Peyer's patch (tissue), 4 donors: ENCODE measurements at places on chromosomes 16 and 17. TPM values are rescaled to one million over a fixed set of nuclear protein-coding genes. Genes with fewer than 3 reads are reported as not detected.
A peak's percentile ranks its signal among the peaks of the same experiment; 100 is the strongest.

- no peak overlapping the region for H3K27ac ChIP-seq
- H3K27me3 ChIP-seq: no peaks in the 10 kb centered on the region
- H3K4me3 ChIP-seq: no peak overlapping the region
- no peaks in the 10 kb centered on the region for H3K36me3 ChIP-seq
Measured at GRCh38 chr17:62707425-62707739, 79.9 kb downstream of the MRC2 start.

DNA sequence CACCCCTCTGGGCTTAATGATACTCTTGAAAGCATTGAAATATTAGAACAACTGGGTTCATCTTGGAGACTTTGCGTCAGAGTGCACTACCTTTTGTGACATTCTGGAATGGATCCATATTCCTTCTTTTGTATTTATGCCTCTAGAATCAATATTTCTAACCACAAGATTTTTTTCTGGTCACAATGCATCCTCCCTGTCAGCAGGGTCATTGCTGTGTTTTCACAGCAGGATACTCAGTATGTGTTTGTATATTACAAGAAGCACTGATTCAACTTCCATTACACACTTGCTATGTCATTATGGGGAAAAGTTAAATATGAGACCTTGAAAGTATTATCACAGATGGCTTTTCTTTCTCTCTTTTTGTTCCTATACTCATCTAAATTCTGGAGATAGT, 370.0 kb downstream of the HS3ST3B1 start:
- no peaks in the 10 kb centered on the region for H3K36me3 ChIP-seq
- H3K27ac ChIP-seq: no peak overlapping the region
- no peaks in the 10 kb centered on the region for H3K4me1 ChIP-seq
- no peaks in the 10 kb centered on the region for H3K27me3 ChIP-seq

GRCh38 chr17:30790279-30790678, 34.2 kb downstream of the CRLF3 start:
- no peaks in the 10 kb centered on the region for H3K4me1 ChIP-seq
- H3K27me3 ChIP-seq: no peaks in the 10 kb centered on the region

GRCh38 chr17:11598274-11599221, at the start of gene DNAH9:
DNAH9 (plus strand) TSS chr17:11598470; CDS start chr17:11598499, 29 bp downstream.
- H3K4me1 ChIP-seq: peaks cover 11% of the 10 kb centered on the region
- H3K27me3 ChIP-seq: no peaks in the 10 kb centered on the region
- H3K36me3 ChIP-seq: no peaks in the 10 kb centered on the region
- peak within 1 kb of the TSS; percentile 50 for H3K4me3 ChIP-seq
- DNase-seq: peak; percentile 95
- H3K27ac ChIP-seq: peak within 1 kb of the TSS; percentile 46

GRCh38 chr17:74737299-74738050, 419 bp downstream of the RAB37 start:
- H3K27me3 ChIP-seq: no peaks in the 10 kb centered on the region
- DNase-seq: peak; percentile 58
- peak overlapping the region; percentile 39 for H3K27ac ChIP-seq
- no peaks in the 10 kb centered on the region for H3K36me3 ChIP-seq
- peaks cover 16% of the 10 kb centered on the region for H3K4me1 ChIP-seq

TSNAXIP1 gene
- 0.35 TPM for total RNA-seq

DNA sequence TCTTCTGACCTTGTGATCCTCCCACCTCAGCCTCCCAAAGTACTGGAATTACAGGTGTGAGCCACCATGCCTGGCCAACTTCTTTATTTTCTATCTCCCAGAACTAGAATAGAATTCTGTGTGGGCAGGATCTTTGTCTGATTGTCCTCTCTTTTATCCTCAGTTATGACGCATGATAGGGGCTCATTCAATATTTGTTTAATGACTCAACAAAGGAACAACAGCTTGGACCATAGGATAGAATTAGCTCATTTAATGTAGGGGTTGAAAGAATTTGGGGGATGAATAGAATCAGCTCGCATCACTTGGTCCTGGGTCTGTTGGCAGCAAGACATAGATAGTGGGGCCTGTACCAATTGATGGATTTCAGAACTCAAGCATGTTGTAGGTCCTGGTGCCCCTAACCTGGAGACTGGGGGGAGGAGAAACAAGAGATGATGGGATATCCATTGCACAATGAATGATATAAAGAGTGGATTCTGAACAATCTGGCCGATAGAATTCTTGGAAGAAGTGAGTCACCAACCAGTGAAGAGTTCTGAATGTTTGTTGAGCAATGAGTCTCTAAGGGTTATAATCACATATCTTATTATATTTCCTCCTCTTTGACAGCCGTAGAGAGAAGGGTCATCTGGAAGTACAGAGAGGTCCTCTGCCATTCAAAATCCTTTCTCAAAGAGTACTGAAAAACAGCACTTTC, 250.2 kb downstream of the HS3ST4 start:
- H3K4me1 ChIP-seq: no peaks in the 10 kb centered on the region
- H3K36me3 ChIP-seq: no peaks in the 10 kb centered on the region
- H3K27me3 ChIP-seq: no peaks in the 10 kb centered on the region
- H3K27ac ChIP-seq: no peak overlapping the region

GRCh38 chr16:66451548-66451947, 24.5 kb downstream of the BEAN1 start:
- H3K4me3 ChIP-seq: no peak overlapping the region
- H3K27me3 ChIP-seq: no peaks in the 10 kb centered on the region
- no peak for DNase-seq
- no peaks in the 10 kb centered on the region for H3K4me1 ChIP-seq
- H3K36me3 ChIP-seq: no peaks in the 10 kb centered on the region

GRCh38 chr17:79473876-79474440, 136.9 kb downstream of the RBFOX3 start:
- H3K4me3 ChIP-seq: no peak overlapping the region
- no peaks in the 10 kb centered on the region for H3K27me3 ChIP-seq

DNA sequence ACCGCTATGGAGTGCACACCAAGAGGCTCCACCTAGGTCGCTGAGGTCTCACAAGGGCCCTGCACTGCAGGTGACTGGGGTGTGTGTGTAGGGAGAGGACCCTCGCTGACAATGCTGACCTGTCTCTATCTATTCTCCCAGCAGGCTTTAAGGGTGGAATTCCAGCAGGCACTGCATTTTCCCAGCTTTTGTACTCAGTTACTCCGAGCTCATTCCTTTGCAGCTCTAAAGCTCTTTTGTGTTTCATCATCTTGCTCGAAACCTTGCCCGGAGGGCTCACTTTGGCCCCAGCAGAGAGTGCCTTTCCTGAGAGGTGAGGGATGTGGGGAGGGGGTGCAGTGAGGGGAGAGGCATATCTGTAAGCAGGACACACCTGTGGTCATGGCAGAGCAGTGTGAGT, 39.3 kb downstream of the SMPD3 start:
- no peaks in the 10 kb centered on the region for H3K36me3 ChIP-seq
- DNase-seq: peak; percentile 12
- H3K27me3 ChIP-seq: no peaks in the 10 kb centered on the region
- no peak overlapping the region for H3K27ac ChIP-seq

NQO1 gene
- 115 TPM for total RNA-seq

GRCh38 chr16:79217375-79218011, 383.0 kb downstream of the MAF start:
- no peaks in the 10 kb centered on the region for H3K36me3 ChIP-seq
- no peak overlapping the region for H3K4me3 ChIP-seq
- no peak overlapping the region for H3K27ac ChIP-seq
- peaks cover 3% of the 10 kb centered on the region for H3K4me1 ChIP-seq
- DNase-seq: no peak

MT1A gene
- 102 TPM for total RNA-seq

GRCh38 chr16:79599837-79600637, 500 bp downstream of the MAF start:
- no peaks in the 10 kb centered on the region for H3K36me3 ChIP-seq
- H3K27ac ChIP-seq: peak overlapping the region; percentile 96
- no peaks in the 10 kb centered on the region for H3K27me3 ChIP-seq

GRCh38 chr17:74981979-74982662, 5.3 kb upstream of the CDR2L start:
- H3K27me3 ChIP-seq: no peaks in the 10 kb centered on the region
- H3K4me3 ChIP-seq: peak overlapping the region; percentile 62
- peak; percentile 69 for DNase-seq
- H3K4me1 ChIP-seq: peaks cover 12% of the 10 kb centered on the region

TNFSF12 gene
- 20.2 TPM for total RNA-seq

DNA sequence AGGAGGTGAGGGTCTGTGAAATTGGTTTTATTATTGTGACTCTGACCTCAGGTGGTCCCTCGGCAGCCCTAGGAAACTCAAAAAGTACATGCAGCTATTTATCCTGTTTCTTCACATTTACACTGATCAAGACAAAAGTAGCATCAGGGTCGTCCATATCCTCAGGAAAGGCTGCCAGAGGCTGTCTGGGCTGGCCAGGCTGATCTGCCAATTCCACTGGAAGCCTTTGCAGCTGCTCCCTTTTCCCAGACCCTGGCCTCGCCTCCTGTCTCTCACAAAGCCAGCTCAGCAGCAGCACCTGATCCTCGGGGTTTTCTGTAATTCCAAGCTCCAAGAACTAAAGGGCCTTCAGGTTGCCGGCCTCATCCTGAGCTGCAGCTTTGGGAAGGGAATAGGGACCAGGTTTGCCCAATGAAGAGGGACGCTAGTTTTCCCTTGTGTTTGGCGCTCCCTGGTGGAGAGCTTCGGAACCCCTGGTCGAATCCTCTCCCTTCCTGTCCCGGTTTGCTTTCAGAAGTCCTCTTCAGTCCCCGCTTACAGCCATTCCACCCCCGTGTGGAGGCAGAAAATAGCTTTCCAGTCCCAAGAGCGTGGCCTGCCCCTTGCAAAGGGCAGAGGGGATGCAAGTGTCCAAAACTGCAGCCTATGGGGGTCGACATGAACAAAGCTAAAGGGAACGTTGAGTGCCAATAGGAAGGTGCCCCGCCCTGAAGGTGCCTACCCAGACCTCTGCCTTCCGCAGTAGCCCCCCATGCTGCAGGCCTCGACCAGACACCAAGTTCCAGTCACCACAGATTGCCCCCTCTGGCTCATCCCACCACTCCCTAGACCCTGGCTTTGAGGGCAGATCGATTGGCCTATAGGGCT, 13.4 kb downstream of the MFSD6L start:
- H3K4me3 ChIP-seq: no peak overlapping the region
- H3K4me1 ChIP-seq: no peaks in the 10 kb centered on the region
- H3K27ac ChIP-seq: no peak overlapping the region
- peak; percentile 85 for DNase-seq

DNA sequence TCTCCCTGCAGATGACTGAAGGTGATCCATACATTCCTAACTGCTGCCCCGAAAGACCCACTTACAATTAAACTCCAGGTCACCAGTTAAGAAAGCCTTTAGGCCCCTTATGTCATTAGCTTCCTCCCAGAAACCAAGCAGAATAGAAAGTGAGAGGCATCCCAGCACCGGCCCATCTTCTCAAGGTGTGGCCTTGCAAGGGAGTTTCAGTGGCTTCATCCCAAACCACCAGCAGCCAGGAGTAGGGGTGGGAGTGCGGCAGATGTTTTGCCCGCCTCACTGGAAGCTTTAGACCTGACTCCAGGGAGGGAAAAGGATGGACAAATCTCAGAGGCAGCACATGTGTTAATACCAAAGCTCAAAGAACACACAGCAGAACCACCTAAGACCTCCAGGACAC, 5.1 kb downstream of the ZFHX3 start:
- H3K4me1 ChIP-seq: peaks cover 27% of the 10 kb centered on the region
- H3K27me3 ChIP-seq: no peaks in the 10 kb centered on the region
- DNase-seq: no peak
- no peak overlapping the region for H3K27ac ChIP-seq
- H3K4me3 ChIP-seq: no peak overlapping the region

- no peaks in the 10 kb centered on the region for H3K36me3 ChIP-seq
- peak; percentile 83 for DNase-seq
- H3K27me3 ChIP-seq: no peaks in the 10 kb centered on the region
- H3K4me3 ChIP-seq: no peak overlapping the region
- H3K27ac ChIP-seq: peak overlapping the region; percentile 47
- H3K4me1 ChIP-seq: peaks cover 60% of the 10 kb centered on the region
Measured at GRCh38 chr17:57902800-57903759, 52.1 kb downstream of the CUEDC1 start.

SLFN5 gene
- total RNA-seq: 14.7 TPM

ST6GALNAC1 gene
- total RNA-seq: 106 TPM

FTSJ3 gene
- 19.6 TPM for total RNA-seq

- no peak for DNase-seq
- H3K27ac ChIP-seq: no peak overlapping the region
- H3K27me3 ChIP-seq: no peaks in the 10 kb centered on the region
- H3K4me1 ChIP-seq: no peaks in the 10 kb centered on the region
- H3K4me3 ChIP-seq: no peak overlapping the region
Measured at GRCh38 chr17:18961634-18962493, 9.9 kb downstream of the SLC5A10 start.

SLC39A11 gene
- 45.2 TPM for total RNA-seq

GRCh38 chr16:71623597-71623996, 2.4 kb upstream of the MARVELD3 start:
- no peaks in the 10 kb centered on the region for H3K27me3 ChIP-seq
- DNase-seq: no peak
- no peaks in the 10 kb centered on the region for H3K36me3 ChIP-seq
- H3K27ac ChIP-seq: no peak overlapping the region
- H3K4me1 ChIP-seq: peaks cover 11% of the 10 kb centered on the region

KCNJ16 gene
- total RNA-seq: not detected

GRCh38 chr16:11706180-11706742, 36.4 kb downstream of the TXNDC11 start:
- no peak for DNase-seq
- no peak overlapping the region for H3K4me3 ChIP-seq
- no peaks in the 10 kb centered on the region for H3K27me3 ChIP-seq

DNA sequence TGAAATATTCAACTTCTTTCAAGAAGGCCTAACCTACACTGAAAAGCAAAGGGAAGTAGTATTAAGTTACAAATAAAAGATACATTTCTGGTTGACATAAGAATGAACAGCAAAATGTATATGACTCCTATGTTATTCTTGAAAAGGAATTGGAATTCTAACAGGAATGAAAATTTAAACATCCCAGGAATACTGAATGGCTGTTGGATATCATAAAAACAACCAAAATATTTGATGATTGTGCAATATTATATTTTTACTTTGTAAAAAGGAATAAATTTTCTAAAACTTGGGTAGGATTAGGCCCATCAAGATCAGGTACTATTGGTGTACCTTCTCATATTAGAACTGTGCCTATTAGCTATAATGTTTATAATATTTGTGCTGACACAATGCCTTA, 50.0 kb downstream of the CYB5B start:
- no peak overlapping the region for H3K27ac ChIP-seq
- no peaks in the 10 kb centered on the region for H3K4me1 ChIP-seq
- no peaks in the 10 kb centered on the region for H3K36me3 ChIP-seq

KRT10 gene
- total RNA-seq: 5.4 TPM

GRCh38 chr16:83098536-83098935, 471.8 kb downstream of the CDH13 start:
- no peaks in the 10 kb centered on the region for H3K4me1 ChIP-seq
- no peaks in the 10 kb centered on the region for H3K27me3 ChIP-seq
- no peak for DNase-seq

TMEM132E gene
- total RNA-seq: not detected
